ENCODE measurements at places on chromosomes 7 and 10. TPM values are rescaled to one million over a fixed set of nuclear protein-coding genes. Genes with fewer than 3 reads are reported as not detected.

Gene FANK1
- polyA plus RNA-seq: not detected

DNA sequence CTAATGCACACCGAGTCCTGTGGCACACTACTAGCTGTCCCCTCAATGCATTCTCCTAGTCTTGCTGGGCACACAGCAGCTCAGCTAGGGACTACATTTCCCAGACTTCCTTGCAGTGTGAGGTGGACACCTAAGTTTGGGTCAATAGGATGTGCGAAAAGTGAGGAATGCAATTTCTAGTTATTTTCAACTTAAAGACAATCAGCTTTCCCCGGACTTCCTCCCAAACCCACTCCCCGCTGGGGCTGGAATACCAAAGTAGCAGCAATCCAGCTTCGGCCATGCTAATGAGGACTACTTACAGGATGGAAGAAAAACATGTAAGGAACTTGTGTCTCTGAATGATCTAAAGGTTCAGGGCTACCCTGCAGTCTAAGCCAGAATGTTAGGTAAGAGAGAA, 286.4 kb upstream of the LRRN3 start:
- no peak overlapping the region for H3K27ac ChIP-seq
- no peak for DNase-seq
- H3K4me1 ChIP-seq: no peaks in the 10 kb centered on the region
- no peaks in the 10 kb centered on the region for H3K27me3 ChIP-seq

DNA sequence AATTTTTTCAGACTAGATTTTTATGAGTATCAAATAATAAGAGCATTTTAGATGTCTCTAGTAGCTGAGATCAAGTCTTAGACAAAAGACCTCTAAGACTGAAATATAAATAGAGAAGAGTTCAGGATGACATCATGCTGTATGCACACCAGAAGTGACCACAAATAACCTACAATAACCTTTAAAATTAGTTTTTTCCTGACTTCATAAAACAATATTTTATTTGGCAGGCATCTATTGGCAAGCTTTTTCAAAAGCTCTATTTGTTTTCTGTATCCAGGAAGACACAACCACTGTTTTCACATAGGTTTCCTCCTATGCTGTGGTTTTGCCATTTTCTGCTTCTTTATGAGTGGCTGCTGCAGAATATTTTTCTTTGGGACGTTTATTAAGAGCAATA, 359.1 kb downstream of the CRPPA start:
- no peak for DNase-seq
- no peak overlapping the region for H3K4me3 ChIP-seq
- peaks cover 5% of the 10 kb centered on the region for H3K4me1 ChIP-seq
- H3K36me3 ChIP-seq: no peaks in the 10 kb centered on the region

- H3K27me3 ChIP-seq: no peaks in the 10 kb centered on the region
- DNase-seq: no peak
- H3K4me1 ChIP-seq: no peaks in the 10 kb centered on the region
- H3K4me3 ChIP-seq: no peak overlapping the region
- H3K36me3 ChIP-seq: no peaks in the 10 kb centered on the region
These were observed 52.0 kb downstream of the GRB10 start for GRCh38 chr7:50730446-50731400.

- no peaks in the 10 kb centered on the region for H3K27me3 ChIP-seq
- DNase-seq: no peak
- H3K4me1 ChIP-seq: peaks cover 3% of the 10 kb centered on the region
- H3K4me3 ChIP-seq: no peak overlapping the region
- peak overlapping the region; percentile 28 for H3K27ac ChIP-seq
These were observed 41.1 kb upstream of the FAM133B start for GRCh38 chr7:92631067-92631849.

GRCh38 chr7:22001345-22002004, 55.8 kb upstream of the CDCA7L start:
- no peaks in the 10 kb centered on the region for H3K27me3 ChIP-seq
- H3K36me3 ChIP-seq: no peaks in the 10 kb centered on the region
- no peak overlapping the region for H3K4me3 ChIP-seq
- H3K4me1 ChIP-seq: peaks cover 7% of the 10 kb centered on the region

Gene NEUROD6
- not detected for polyA plus RNA-seq

GRCh38 chr10:63549810-63550209, 28.6 kb downstream of the REEP3 start:
- no peak overlapping the region for H3K27ac ChIP-seq
- no peak overlapping the region for H3K4me3 ChIP-seq
- DNase-seq: no peak
- H3K27me3 ChIP-seq: no peaks in the 10 kb centered on the region
- no peaks in the 10 kb centered on the region for H3K36me3 ChIP-seq
- peaks cover 17% of the 10 kb centered on the region for H3K4me1 ChIP-seq

DNA sequence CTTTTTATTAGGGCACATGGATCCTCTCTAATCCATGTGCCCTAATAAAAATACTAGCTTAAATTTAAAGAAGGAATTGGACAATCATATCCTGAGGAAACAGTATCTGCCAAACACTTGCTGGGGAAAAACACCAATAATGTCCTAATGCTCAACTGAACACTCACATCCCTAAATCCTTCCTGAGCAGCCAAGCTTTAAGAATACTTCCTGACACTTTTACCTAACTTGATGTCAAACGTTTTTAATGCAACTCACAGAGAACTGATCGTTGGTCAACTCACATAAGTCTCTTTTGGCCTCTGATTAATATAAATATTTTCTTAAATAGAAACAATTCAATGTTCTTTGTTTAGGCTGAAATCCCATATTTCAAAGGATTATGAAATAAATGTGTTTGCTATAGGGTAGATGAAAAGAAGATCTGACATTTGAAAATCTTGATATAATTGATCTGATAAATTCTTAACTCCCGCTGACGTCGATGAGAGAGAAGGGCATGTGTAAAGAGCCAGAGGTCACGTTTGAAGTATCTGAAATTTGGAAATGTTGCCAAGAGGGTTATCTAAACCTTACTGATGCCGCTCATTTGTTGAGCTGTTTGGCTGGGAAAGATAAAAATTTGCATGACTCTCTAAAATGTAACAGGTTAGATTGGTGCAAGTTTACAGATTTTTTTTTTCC, 122.8 kb upstream of the RHOBTB1 start:
- no peaks in the 10 kb centered on the region for H3K4me1 ChIP-seq
- no peaks in the 10 kb centered on the region for H3K36me3 ChIP-seq
- H3K4me3 ChIP-seq: no peak overlapping the region
- no peak for DNase-seq
- H3K27me3 ChIP-seq: peaks cover 4% of the 10 kb centered on the region

- peak overlapping the region; percentile 4 for H3K27ac ChIP-seq
- no peak for DNase-seq
- H3K27me3 ChIP-seq: no peaks in the 10 kb centered on the region
- H3K4me3 ChIP-seq: no peak overlapping the region
These were observed 25.8 kb downstream of the SMURF1 start for GRCh38 chr7:99118077-99118476.

DNA sequence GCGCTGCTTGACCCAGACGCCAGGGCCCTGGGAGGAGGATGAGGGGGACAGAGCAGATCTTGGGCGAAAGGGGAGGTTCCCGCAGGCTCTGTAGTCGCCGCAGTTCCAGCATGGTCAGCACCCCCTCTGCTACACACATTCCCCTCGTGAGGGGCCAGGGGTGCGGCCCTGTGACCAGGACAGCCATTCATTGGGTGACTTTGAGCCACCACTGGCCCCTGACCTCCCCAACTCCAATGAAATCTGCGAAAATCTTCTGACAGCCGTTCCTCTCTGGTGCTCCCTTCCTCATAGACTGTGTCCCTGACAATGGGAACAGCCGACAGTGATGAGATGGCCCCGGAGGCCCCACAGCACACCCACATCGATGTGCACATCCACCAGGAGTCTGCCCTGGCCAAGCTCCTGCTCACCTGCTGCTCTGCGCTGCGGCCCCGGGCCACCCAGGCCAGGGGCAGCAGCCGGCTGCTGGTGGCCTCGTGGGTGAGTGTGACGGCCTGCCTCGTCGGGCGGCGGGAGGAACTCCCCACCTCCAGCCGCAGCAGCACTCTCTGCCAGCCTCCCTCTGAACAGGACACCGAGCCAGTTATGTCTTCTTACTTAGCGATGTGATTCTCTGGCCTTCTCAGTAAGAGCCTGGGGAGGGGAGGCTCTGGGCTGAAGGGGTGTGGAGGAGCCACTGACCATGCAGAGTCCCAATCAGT, 825 bp downstream of the TMEM176A start:
- H3K4me3 ChIP-seq: peak overlapping the region; percentile 23
- peaks cover 16% of the 10 kb centered on the region for H3K4me1 ChIP-seq
- peaks cover 79% of the 10 kb centered on the region for H3K27me3 ChIP-seq
- no peak for DNase-seq
- no peak overlapping the region for H3K27ac ChIP-seq
- peaks cover 19% of the 10 kb centered on the region for H3K36me3 ChIP-seq

GRCh38 chr7:158771-159170, 33.6 kb upstream of the FAM20C start:
- DNase-seq: no peak
- no peaks in the 10 kb centered on the region for H3K4me1 ChIP-seq
- H3K4me3 ChIP-seq: no peak overlapping the region
- no peak overlapping the region for H3K27ac ChIP-seq

DNA sequence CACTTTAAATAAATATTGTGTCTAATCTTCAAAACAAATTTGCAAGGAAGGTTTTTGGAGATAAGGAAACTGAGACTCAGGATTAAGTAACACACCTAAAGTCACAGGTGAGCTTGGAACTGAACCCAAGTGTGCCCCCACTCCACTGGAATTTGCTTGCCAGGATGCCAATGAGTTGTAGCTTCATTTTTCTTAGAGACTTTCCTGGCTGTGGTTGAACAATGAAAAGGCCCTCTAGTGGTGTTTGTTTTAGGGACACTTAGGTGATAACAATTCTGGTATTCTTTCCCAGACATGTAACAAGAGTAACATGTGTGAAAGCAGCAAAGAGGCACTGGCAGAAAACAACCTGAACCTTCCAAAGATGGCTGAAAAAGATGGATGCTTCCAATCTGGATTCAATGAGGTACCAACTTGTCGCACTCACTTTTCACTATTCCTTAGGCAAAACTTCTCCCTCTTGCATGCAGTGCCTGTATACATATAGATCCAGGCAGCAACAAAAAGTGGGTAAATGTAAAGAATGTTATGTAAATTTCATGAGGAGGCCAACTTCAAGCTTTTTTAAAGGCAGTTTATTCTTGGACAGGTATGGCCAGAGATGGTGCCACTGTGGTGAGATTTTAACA, 1.5 kb downstream of the IL6 start:
- H3K27me3 ChIP-seq: no peaks in the 10 kb centered on the region
- H3K36me3 ChIP-seq: peaks cover 15% of the 10 kb centered on the region
- H3K4me3 ChIP-seq: peak overlapping the region; percentile 95

Gene COL28A1
- polyA plus RNA-seq: not detected

DNA sequence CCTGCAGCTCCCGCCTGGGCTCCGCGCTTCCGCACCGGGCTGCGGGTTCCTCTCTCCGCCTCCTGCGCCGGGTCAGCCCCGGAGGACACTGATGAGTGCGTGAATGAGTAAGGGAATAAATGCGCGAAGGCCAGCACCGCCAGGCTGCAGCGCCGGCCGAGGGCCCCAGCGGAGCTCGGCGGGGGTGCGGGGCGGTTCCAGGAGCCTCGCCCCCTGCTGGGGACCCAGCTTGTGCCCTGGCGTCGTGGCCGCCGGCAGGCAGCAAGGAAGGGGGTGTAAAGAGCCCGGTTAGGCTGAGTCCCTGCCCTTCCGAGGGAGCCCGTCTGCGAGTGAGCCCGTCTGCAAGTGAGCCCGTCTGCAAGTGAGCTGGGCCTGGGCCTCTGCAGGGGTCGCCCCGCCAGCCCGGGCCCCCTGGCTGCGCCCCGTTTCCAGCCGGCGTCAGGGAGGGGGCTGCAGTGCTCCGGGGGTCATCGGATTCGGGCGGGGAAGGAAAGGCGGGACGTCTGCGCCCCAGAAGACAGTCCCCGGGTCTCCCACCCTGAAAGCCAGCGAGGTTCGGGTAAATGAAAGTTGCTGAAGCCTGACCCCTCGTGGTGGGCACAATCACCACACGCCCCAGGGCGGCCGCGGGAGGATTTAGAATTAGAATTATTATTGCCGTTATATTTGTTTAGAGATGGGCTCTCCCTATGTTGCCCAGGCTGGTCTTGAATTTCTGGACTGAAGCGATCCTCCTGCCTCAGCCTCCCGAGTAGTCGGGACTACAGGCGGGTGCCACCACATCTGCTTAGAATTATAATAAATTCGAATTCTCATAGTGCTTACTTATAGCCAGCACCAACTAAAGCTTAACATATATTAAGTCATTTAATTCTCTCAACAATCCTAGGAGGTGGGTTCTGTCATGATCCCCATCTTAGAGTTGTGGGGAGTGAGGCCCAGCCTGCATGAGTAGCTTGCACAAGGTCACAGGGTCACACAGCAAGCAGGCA, 8.6 kb upstream of the CRYGN start:
- no peaks in the 10 kb centered on the region for H3K4me1 ChIP-seq
- peaks cover 23% of the 10 kb centered on the region for H3K27me3 ChIP-seq
- no peak overlapping the region for H3K27ac ChIP-seq
- no peaks in the 10 kb centered on the region for H3K36me3 ChIP-seq
- peak overlapping the region; percentile 87 for H3K4me3 ChIP-seq

Gene PIK3AP1
- 153 TPM for polyA plus RNA-seq

DNA sequence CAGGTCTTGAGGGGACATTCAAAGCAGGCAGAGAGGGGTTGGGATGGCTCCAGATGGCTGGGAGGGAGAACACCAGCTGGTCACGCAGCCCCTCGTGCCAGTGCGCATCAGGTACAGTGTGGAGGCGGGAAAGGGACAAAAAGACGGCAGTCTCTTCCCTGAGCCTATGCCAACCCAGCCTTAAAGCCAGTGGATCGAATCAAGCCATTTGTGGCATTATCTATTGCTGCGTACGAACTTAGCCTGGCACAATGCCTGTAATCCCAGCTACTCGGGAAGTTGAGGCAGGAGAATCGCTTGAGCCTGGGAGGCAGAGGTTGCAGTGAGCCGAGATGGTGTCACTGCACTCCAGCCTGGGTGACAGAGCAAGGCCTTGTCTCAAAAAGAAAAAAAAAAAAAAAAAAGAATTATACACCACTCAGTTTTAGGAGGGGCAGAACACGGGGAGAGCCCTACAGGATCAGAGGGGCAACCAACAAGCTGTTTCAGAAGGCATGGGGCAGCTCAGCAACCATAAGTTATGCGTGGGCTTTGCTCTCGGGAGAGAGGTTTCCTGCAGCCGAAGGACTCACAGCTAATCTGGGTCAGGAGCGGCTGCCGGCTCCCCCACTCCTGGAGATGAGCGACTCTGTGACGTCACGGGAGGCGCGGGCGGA, 356 bp upstream of the NDUFB2 start:
- peak overlapping the region; percentile 95 for H3K4me3 ChIP-seq
- H3K27ac ChIP-seq: peak overlapping the region; percentile 99
- H3K36me3 ChIP-seq: peaks cover 4% of the 10 kb centered on the region
- no peaks in the 10 kb centered on the region for H3K27me3 ChIP-seq

Gene ZWINT
- polyA plus RNA-seq: 0.44 TPM

DNA sequence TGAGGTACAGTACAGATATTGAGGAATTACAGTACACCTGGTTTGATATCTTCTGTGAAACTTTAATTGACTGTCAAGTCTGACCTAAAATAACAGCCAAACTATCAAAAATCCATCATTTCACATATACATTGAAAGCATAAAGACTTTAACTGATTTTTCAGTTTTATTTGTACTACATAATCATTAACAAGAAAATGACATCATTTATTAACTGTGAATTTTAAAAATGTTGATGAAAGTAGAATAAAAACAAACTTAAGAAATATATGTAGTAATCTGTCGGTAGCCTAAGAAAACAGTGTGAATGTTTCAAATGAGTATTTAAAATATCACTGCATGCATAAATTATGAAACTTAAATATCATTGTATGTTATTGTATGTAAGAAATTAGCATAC, 836.7 kb upstream of the GHITM start:
- DNase-seq: no peak
- no peak overlapping the region for H3K4me3 ChIP-seq
- no peaks in the 10 kb centered on the region for H3K36me3 ChIP-seq
- no peaks in the 10 kb centered on the region for H3K4me1 ChIP-seq
- H3K27ac ChIP-seq: no peak overlapping the region

Measured in naive B cell (primary cell).